ENCODE measurements at places on chromosomes 16 and 17. TPM values are rescaled to one million over a fixed set of nuclear protein-coding genes. Genes with fewer than 3 reads are reported as not detected.

Gene MRPL58
- 39.3 TPM for total RNA-seq

Gene KRTAP1-1
- not detected for total RNA-seq

Gene SULT1A2
- total RNA-seq, result 1.8 TPM

Gene NXPH3
- 1.2 TPM for total RNA-seq

Gene LLGL2
- 81.8 TPM for total RNA-seq

Gene CLEC18C
- not detected for total RNA-seq

Gene ZNF267
- total RNA-seq, result 14.6 TPM

Gene PIPOX
- 15.8 TPM for total RNA-seq
